ENCODE measurements at places on chromosomes 2 and 18. TPM values are rescaled to one million over a fixed set of nuclear protein-coding genes. Genes with fewer than 3 reads are reported as not detected.

DNA sequence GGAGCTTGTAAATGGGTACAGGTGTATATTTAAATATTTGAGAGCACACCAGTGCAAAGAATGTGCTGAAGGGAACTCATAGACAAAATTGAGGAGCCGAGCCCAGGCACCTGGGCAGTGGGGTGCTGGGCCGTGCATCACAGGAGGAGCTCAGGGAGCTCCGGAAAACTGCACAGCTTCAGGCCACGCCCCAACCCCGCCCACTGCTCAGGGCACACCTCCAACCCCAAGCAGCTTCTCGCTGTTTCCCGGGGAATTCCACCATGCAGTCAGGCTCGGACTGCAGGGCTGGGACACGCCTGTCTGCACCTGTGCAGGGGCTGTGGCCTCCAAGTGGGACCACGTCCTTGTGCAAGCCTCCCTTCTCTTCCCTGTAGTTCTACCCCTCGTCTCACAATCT is 243.0 kb downstream of the HDAC4 start:
- no peak for DNase-seq

DNA sequence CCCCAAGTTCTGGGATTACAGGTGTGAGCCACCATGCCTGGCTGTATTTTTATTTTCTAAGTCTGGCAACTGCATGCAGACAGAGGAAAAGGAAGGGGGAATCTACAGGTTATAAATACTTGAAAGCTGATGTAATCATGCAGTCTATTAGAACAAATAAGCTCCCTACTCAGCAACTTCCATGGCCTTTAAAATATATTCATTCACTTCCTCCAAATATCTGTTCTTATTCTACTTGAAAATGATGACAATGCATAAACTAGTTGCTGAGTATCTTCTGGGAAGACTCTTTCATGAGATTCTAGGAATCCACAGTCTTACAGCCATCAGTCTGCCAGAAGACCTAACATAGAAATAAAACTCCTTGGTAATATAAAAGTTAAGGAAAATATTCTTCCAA is 66.9 kb upstream of the NCKAP5 start:
- DNase-seq, result no peak

- DNase-seq, result no peak
Observed at GRCh38 chr18:5444847-5445246, 99.0 kb downstream of the EPB41L3 start.

DNA sequence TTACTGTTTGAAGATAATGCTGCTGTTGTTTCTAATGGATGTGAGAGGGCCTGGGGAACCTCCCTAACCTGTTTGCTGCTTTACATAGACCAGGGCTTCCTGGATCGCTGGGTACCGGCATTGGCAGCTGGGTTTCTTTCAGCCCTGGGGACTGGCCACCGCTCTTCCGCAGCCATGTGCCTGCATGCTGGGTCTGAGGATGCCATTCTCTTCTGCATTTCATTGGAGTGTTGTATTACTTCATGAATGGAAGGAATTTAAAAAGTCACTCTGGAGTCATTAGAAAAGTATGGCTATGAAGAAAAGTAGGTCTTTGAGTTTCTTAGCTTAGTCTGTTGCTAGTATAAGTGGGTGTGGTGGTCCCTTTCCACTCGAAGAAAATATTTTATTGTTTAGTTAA is 107.3 kb upstream of the MGAT5 start:
- no peak for DNase-seq

DNA sequence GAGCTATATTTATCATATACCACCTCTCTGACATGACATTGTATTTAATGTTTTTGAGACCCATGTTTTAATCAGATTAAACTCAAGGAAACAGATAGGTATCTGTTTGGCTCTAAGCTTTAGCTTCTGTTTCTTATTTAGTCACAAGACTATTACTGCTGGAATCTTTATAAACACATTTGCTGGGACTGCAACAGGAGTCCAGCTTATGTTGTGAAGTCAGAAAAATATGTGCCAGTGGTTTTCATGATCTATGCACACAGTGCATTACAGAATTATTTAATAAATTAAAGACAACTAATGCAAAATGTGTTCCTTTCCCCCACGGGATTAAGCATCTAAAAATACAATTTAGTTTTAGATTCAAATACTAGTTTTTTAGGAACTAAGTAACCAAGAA is 338.9 kb downstream of the ZEB2 start:
- no peak for DNase-seq

- no peak for DNase-seq
Observed at GRCh38 chr2:193373120-193373519, 1178.4 kb upstream of the TMEFF2 start.

DNA sequence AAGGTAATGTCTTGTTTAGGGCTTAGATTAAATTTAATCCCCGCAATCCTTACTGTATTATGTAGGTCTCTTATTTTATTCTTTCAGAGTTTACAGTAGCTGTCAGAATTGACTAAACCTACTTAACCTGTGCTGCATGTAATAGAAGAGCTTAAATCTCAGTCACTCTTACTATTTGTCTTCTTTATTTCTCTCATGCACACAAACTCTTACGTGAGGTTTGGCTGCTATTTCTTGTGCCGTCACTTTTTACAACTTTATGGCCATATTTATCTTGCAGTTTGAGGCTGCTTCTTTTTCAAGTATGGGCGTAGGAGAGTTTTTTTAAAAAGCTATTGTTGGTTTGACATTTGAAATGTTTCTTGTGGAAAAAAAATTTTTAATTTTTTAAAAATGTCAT is 12.0 kb downstream of the DNAJC10 start:
- no peak for DNase-seq

DNA sequence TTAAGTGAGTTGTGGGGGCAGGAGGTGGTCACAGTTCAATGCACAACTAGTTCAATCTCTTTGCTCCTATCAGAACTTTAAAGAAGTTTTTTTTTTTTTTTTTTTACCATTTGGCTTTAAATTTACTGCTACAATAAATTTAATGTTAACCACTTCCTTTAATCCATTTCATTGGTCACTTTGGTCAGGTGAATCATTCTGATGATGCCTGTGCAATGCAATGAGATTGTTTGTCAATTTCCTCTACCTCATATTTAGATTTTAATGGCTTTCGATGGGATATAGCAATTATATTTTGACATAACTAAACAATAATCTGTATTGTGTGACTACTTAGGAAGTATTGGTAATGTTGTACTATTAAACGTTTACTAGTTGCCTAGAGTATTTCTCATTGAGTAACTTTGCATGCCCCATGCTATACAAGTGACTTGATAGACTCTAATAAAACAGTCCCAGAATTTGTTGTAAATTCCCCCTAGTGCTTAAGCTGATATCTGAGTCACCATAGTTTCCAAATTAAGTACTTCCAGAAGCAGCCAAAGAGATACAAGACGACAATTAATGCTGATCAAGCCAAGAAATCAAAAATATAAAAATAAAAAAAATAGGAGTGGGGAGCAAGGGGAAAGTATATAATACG is 52.9 kb upstream of the SERPINB2 start:
- DNase-seq, result no peak

GRCh38 chr2:69065735-69066336 is 52.9 kb downstream of the ANTXR1 start:
- DNase-seq, result no peak

GRCh38 chr2:99398303-99398702 is 61.1 kb downstream of the EIF5B start:
- no peak for DNase-seq

DNA sequence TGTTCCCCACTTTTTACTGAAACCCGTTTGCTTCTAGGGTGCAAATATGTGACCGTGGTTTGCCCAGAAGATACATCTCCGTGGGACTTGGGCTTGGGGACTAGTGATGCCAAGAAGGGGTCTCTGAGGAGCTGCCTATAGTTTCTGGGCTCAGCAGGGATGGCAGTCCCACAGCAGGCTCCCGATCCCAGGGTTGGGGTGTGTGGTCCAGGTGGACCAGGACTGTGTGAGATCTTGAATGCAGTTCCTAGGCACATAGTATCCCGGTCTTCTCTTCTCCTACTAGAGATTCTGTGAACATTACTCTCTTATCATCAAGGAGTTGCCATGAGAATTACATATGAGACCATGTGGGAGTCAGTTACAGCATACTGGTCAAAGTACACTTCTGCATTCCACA is 435.8 kb upstream of the SPRED2 start:
- DNase-seq, result no peak

DNA sequence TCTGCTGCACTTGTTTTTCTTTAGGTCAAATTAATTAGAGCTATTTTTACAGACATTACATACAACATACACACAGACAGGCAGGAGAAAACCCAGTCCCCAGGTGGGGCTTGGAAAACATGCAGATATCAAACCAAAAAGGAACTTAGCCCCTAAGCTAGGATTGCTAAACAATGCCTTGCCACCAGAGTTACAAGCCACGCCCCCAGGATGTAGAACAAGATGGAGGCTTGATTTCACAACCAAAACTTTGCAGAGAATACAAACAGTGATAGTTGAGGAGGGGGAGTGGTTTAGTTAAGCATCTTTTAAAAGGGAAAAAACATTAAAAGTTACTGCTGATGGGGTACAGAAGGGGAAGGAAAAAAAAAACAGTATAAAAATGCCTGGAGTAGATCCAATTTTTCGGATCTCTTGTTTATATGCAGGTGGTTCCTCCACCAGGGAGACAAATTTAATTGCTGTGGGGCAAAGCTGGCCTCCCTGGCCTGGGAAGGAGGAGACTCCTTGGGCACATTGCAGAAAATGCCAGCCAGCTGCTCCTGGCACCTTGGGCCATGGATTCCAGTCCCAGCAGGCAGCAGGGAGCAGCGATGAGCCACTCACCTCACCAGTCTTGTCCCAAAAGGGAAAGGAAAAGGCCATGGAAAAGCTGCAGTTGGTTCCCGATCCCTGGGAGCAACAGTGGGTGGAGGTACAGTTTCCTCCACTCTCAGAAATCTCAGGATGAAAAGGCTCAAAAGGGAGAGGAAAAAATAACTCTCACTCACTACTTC is 348.4 kb upstream of the REG3G start:
- no peak for DNase-seq

DNA sequence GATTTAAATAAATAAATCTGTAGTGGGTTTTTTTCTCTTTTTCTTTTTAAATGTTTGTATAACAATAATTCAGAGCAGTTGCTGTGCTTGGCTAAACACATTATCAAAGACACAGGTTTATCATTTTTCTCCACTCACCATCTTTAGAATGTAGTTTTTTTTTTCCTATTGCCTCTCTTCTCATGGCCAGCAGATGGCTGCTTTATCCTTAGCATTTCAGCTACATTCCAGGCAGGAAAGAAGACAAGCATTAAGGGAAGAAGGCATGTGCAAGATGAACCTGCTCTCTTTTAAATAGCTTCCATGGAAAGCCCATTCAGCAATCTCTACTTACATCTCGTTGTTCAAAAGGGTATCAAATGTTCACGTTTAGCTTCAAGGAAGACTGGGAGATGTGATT is 42.6 kb downstream of the ARHGAP15 start:
- no peak for DNase-seq

DNA sequence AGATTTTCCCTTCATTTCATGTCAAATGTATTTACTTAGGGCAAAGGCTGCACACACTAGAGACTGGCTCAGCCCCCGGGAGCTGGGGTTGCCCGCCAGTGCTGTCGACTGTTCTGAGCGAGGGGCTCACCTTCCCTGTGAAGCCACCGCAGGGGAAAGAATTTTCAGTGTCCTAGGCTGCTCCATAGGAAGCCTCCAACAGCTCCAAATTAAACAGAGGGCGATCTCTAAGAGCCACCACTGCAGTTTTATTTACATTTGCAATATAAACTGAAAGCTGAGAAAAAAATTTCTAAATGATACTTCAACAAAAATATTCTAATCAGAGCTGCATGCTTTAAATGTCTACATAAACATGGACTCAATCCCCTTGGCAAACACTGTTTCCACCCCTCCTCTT is 54.0 kb downstream of the UXS1 start:
- no peak for DNase-seq

GRCh38 chr2:118731413-118731812 is 116.0 kb downstream of the EN1 start:
- no peak for DNase-seq

GRCh38 chr18:77063260-77063659 is 69.3 kb downstream of the MBP start:
- DNase-seq, result peak; percentile 51

GRCh38 chr2:187509667-187510417 is 44.4 kb downstream of the TFPI start:
- no peak for DNase-seq

PLEK gene
- total RNA-seq, result 3.7 TPM

GAD1 gene
- total RNA-seq, result 0.57 TPM

SOX11 gene
- not detected for total RNA-seq

CPO gene
- not detected for total RNA-seq

All from ureter (tissue), 1 donor.